Esophagus squamous epithelium (tissue), 5 donors: ENCODE measurements at places on chromosomes 3 and 15. TPM values are rescaled to one million over a fixed set of nuclear protein-coding genes. Genes with fewer than 3 reads are reported as not detected.

- H3K27ac ChIP-seq = no peak overlapping the region
- H3K4me3 ChIP-seq = no peak overlapping the region
- H3K27me3 ChIP-seq = no peaks in the 10 kb centered on the region
- no peak for DNase-seq
- H3K4me1 ChIP-seq = no peaks in the 10 kb centered on the region
Observed at GRCh38 chr3:109864452-109864851, 527.1 kb upstream of the DPPA4 start.

DNA sequence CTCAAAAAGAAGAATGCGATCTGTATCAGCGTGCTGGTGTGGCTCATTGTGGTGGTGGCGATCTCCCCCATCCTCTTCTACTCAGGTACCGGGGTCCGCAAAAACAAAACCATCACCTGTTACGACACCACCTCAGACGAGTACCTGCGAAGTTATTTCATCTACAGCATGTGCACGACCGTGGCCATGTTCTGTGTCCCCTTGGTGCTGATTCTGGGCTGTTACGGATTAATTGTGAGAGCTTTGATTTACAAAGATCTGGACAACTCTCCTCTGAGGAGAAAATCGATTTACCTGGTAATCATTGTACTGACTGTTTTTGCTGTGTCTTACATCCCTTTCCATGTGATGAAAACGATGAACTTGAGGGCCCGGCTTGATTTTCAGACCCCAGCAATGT is 1.3 kb downstream of the P2RY1 start:
- peak overlapping the region; percentile 94 for H3K27ac ChIP-seq
- no peaks in the 10 kb centered on the region for H3K36me3 ChIP-seq
- H3K4me1 ChIP-seq = peaks cover 4% of the 10 kb centered on the region
- H3K27me3 ChIP-seq = no peaks in the 10 kb centered on the region
- DNase-seq = no peak

GRCh38 chr15:48636511-48636910 is 9.0 kb downstream of the FBN1 start:
- peaks cover 4% of the 10 kb centered on the region for H3K4me1 ChIP-seq
- no peak overlapping the region for H3K27ac ChIP-seq
- DNase-seq = no peak
- no peaks in the 10 kb centered on the region for H3K27me3 ChIP-seq
- H3K4me3 ChIP-seq = no peak overlapping the region

DNA sequence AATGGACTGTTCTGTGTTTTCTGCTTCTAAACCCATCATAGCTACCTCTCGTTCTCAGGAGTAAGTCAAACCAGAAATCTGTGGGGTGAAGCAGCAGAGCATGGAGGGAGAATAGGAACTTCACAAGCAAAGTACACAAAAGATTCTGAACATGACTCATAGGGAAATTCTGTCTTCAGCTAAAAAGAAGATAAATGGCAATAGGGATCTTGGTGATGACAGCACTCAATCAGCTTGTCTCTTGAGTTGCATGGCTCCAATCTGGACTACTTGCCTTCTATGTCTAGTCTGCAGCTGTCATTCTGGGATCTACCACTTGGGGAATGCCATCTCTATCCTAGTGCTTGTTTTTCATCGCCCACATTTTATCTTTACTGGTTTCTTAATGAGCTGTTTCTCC is 13.5 kb upstream of the GRAMD1C start:
- no peaks in the 10 kb centered on the region for H3K27me3 ChIP-seq
- no peaks in the 10 kb centered on the region for H3K36me3 ChIP-seq
- H3K27ac ChIP-seq = no peak overlapping the region
- H3K4me1 ChIP-seq = no peaks in the 10 kb centered on the region
- no peak for DNase-seq

- no peak overlapping the region for H3K4me3 ChIP-seq
- no peaks in the 10 kb centered on the region for H3K27me3 ChIP-seq
- no peaks in the 10 kb centered on the region for H3K36me3 ChIP-seq
- H3K4me1 ChIP-seq = no peaks in the 10 kb centered on the region
- no peak overlapping the region for H3K27ac ChIP-seq
Observed at GRCh38 chr3:10560060-10560861, 54.9 kb upstream of the ATP2B2 start.

- H3K4me1 ChIP-seq = no peaks in the 10 kb centered on the region
- no peak for DNase-seq
- H3K36me3 ChIP-seq = peaks cover 97% of the 10 kb centered on the region
- no peak overlapping the region for H3K4me3 ChIP-seq
- H3K27ac ChIP-seq = no peak overlapping the region
Observed at GRCh38 chr15:50487287-50487686, 59.2 kb downstream of the USP50 start.

- H3K4me3 ChIP-seq = no peak overlapping the region
- H3K27me3 ChIP-seq = no peaks in the 10 kb centered on the region
- no peak for DNase-seq
- no peak overlapping the region for H3K27ac ChIP-seq
- H3K4me1 ChIP-seq = peaks cover 20% of the 10 kb centered on the region
Observed at GRCh38 chr15:64222573-64223366, 59.9 kb upstream of the PPIB start.

GRCh38 chr3:154182322-154182922 is 61.2 kb downstream of the ARHGEF26 start:
- DNase-seq = no peak
- no peaks in the 10 kb centered on the region for H3K27me3 ChIP-seq
- H3K36me3 ChIP-seq = no peaks in the 10 kb centered on the region
- peak overlapping the region; percentile 64 for H3K27ac ChIP-seq
- H3K4me1 ChIP-seq = peaks cover 4% of the 10 kb centered on the region

GRCh38 chr15:63165166-63165859 is 8.0 kb upstream of the RPS27L start:
- no peaks in the 10 kb centered on the region for H3K27me3 ChIP-seq
- H3K27ac ChIP-seq = no peak overlapping the region

DNA sequence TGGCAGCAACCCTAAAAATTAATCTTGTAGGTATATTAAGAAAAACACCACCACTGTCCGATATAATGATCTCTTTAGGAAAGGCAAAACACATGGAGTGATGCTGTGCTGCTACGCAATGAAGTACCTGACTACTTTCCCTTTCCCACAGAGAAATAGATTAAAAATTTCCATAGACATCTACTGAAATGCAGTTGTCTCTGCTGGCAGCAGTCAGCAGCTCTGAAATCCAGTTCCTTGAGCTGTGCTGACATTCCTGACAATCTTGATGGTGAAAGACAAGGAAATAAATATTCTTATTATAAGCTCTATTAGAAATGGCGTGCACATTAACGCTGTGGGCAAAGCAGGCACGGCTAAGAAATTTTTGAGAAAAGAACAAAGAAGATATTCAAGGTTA is 287.6 kb downstream of the IL5RA start:
- no peaks in the 10 kb centered on the region for H3K4me1 ChIP-seq
- H3K27ac ChIP-seq = no peak overlapping the region
- no peak for DNase-seq
- H3K4me3 ChIP-seq = no peak overlapping the region
- no peaks in the 10 kb centered on the region for H3K36me3 ChIP-seq
- H3K27me3 ChIP-seq = no peaks in the 10 kb centered on the region

The OR5K1 gene
- not detected for total RNA-seq

The CBLB gene
- total RNA-seq = 21.9 TPM
